ENCODE measurements at places on chromosomes 5 and 9.

DNA sequence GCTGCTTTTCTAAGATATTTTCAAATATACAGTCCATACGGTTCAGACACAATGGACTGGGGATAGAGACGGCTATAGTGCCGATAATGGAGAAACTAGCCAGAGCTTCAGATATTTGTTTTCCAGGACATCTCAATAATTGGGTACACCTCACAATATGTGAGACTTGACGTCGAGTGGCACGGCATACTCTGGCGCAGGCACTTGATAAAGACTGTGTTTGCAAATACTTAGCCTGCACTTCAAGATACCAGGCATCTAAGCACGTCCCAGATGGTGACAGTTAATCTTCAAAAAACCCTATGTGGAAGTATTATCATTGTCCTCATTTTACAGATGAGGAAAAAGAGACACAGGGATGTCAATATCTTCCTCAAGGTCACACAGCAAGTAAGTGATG, 48.5 kb downstream of the SEMA5A start:
- no peak for DNase-seq

DNA sequence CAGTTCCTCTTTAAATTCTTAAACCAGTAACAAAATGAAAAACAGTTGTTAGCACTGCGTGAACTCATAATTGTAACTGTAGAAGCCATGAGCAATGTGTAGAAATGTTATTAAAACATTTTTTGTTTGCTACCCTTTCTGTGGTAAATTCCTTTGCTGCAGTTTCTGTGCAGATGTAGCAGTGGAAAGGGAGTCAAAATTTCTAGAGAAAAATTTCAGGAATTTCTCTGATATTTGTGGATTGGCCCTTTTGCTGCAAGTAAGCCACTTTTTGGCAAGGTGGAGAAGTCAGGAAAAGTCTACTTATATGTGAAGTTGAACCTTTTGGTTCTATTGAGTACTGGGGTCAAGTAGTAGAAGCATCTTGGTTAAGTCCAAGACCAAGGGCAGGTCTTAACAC, 10.1 kb downstream of the FBXL7 start:
- DNase-seq, result no peak

DNA sequence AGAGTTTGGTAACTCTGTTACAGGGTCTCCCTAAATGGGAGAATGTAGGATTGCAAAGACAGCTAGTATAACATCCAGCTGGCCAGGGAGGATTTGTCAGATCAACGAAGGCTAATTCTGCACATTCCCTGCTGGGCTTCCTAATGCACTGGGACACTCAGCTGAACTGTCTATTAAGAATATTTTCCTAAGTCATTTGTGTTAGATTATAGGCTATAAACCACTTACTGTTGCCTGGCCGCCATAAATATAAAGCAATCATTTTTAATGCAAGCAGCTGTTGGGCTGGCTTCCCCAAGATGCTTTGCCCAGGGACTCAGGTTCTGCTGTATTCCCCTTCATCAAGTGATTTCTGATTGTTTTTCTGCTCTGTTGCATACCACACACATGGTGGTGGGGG, 35.3 kb upstream of the SLIT3 start:
- no peak for DNase-seq

GRCh38 chr5:157107508-157107907, 1.3 kb downstream of the HAVCR2 start:
- DNase-seq, result no peak

GRCh38 chr9:127334725-127335124, 62.2 kb upstream of the SLC2A8 start:
- DNase-seq, result no peak

- DNase-seq, result no peak
Observed at GRCh38 chr5:31942546-31942945, 231.6 kb downstream of the GOLPH3 start.

DNA sequence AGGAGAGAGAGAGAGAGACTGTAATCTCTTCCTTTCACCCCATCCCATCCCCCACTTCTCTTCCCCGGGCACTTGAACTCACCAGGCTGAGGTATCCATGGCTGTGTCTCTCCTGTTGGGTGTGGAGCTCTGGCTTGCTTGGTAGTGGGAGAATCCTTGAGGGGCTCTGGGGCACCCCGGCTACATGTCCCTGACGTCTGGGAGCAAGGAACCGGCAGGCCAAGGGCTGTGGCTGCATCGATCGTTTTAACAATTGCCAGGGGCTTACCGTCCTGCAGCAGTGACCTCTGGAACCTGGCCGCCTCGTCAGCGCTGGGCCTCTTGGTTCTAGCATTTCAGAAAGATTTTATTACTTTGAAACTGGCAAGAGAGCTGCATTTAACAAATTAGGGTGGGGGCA, 30.0 kb downstream of the FGF18 start:
- DNase-seq, result no peak

- no peak for DNase-seq
Observed at GRCh38 chr5:149639737-149640136, 58.4 kb downstream of the ARHGEF37 start.

- DNase-seq, result no peak
Observed at GRCh38 chr5:151240924-151241635, 11.9 kb upstream of the GM2A start.

DNA sequence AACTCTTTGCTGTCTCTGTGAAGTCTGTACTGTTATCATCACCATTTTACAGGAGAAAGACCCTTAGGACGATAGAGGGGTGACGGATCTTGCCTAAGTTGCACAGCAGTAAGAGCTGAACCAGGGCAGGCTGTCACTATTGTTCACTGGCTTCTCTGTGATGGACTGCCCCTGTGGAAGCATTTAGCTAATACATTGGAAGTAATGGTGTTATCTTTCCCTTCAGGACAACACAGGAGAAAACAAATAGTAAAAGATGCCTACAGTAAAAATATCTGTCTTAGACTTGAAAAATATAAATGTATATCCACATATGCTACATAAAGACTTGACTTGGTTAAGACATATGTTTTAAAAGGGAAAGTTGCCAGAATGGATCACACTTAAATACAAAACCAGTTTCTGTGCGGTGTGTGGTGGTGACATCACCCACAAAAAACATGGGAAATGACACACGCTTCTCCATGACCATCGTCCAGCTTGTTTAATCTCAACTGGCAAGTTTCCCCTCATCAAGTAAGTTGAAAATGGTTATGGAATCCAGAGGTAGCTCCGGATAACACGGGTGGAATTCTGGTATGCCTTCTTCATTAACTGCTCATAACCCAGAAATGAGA, 351.8 kb downstream of the EBF1 start:
- DNase-seq, result no peak

GRCh38 chr5:156295431-156295830, 31.5 kb upstream of the SGCD start:
- DNase-seq, result no peak

- no peak for DNase-seq
Observed at GRCh38 chr5:99179206-99179605, 250.4 kb upstream of the CHD1 start.

DNA sequence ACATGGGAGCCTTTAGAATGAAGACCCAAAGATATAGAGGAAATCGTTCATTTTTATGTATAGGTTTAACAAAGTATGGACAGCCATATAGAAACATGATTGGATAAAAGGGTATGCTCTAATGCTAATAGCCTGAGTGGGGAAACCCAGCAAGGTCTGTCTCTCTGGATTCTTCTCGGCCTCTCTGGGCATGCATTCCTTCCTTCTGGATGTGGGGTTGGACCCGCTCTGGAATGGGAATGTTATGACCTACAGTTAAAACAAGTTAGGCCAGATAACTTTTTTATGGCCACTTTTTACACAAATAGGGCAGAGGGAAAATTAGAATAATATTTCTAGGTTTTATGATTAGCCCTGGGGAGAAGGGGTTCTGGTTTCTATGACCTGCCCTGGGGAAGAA, 103.2 kb downstream of the ARSB start:
- DNase-seq, result no peak

DNA sequence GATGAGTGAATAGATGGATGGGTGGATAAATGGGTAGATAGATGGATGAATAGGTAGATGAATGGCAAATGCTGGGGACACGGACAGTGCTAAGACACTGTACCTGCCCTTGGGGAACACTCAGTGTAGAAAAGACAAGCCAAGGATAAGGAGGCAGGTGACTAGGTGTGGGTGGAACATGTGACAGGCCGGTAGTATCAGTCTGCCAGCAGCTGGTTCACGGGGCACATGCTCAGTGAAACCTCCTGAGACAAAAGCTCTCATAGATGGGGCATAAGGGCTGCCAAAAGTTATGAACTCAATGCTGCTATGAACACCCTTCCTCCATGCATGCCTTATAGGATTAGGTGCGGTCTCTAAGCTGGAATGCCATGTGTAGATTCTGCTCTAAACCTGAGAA, 71.0 kb downstream of the C5orf15 start:
- DNase-seq, result no peak

DNA sequence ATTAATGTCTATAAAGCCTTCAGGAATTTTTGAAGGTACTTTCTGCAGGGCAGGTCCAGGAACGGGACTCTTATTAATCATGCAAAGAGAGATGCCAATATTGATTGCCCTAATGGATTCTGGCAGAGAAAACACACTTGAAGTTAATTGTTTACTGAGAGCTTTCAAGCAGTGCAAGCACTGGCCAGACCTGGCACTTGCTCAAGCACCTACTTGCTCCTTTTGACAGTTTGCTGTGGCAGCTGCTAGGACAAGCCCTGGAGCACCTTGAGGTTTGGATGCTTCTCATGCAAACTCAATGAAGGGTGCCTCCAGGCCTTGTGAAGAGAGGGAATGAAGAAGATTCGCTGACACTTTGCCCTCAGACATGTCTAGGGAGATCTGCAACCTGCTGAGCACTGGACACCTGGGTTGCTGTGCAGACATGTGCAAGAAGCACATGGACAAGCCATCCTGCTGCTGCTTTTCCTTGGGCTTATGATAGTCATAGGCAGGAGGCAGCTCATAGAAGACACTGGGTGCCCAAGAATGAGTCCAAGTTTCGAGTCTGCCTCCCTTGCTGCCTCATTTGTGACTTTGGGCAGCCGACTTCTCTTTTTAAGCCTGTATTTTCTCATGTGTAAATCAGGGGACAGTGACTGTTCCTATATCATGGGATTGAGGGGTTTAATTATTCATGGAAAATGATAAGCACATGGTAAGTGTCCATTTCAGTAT, 88.8 kb upstream of the EQTN start:
- no peak for DNase-seq

- no peak for DNase-seq
Observed at GRCh38 chr5:106849266-106849665, 821.5 kb downstream of the EFNA5 start.

- no peak for DNase-seq
Observed at GRCh38 chr9:35026671-35027070, 37.1 kb downstream of the DNAJB5 start.

DNA sequence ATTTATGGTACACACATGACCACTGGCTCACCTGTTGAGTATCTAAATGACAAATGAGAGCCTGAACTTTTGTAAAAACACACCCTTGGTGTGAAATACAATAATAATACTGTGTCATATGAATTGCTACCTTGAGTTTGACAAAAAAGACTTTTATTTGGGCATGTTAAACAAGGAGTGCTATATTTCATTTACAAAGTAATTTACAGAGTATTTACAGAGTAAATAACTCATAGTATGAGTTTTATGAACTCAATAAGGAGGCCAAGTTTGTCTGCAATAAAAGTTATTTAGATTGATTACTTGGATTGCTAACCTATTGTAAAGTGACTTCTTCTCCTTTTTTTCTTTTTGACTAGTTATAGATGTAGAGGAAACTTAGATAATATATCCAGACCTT, 146.0 kb upstream of the NUDT12 start:
- no peak for DNase-seq

DNA sequence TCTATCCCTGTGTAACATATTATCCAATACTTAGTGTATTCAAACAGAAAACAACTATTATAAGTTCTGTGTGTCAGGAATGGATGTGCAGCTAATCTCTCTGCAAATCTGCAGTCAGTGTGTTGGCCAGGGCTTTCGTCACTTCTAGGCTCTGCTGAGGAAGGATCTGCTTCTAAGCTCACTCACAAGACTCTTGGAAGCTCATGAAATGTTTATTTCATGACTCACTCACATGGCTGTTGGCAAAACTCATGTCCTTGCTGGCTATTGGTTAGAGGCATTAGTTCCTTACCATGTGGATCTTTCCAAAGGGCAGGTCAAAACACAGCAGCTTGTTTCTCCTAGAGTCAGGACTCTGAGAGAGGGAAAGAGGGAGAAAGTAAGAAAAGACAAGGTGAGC, 367.4 kb upstream of the SMARCA2 start:
- DNase-seq, result no peak

GRCh38 chr9:121698627-121699570, 47.5 kb downstream of the DAB2IP start:
- no peak for DNase-seq

- no peak for DNase-seq
Observed at GRCh38 chr9:79240774-79241173, 331.0 kb upstream of the TLE4 start.

- DNase-seq, result no peak
Observed at GRCh38 chr5:120624021-120624563, 160.0 kb downstream of the PRR16 start.

DNA sequence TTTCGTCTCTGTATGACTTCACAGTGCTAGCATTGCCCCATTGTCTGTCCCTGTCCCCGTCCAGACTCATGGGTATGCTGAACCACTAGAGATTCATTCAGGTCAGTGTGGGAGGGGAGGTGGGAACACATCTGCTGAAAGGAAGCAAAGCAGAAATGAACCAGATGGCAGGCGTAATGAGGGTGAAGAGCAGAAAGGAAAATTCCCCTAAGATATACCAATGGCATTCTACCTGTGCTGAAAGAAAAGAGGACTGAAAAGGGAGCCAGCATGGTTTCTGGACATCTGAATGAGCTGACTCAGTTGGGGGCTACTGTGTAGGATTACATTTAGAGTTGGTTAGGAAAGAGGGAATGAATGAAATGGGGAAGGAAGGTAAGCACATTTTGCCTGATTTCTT, 678.7 kb downstream of the MAT2B start:
- DNase-seq, result no peak

GRCh38 chr9:84940294-84940693, 270.8 kb downstream of the NTRK2 start:
- DNase-seq, result no peak

DNA sequence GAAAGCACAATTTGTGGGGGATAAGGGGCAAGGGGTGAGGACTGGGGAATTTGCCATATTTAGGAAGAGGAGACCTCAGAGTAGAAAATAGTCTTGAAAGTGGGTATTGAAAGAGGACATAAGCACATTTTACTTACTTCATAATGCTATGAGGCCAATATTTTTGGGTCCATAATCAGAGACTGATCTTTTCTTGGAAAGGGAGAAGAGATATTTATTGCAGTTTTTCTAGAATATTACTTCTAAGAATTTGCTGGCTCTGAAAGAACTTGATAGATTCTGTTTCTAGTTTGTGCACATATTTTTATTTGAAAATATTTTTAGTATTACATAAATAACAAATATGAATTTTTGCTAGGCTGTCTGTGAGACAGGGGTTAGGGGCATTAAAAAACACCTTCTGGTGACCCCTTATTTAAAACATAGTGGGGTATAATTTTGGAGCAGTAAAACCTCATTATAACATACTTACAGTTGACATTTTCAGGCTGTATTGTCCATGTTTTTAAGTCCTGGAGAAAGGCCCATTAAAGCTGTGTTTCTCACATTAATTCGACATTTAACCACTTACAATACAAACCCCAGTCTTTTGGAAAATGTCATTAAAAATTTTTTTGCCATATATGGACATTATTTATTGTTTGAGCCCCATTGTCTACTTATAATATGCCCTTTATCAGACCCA, 118.9 kb upstream of the NFIB start:
- DNase-seq, result no peak

GRCh38 chr5:33470544-33470943, 29.8 kb downstream of the TARS1 start:
- peak; percentile 43 for DNase-seq

GRCh38 chr5:927172-928015, 34.7 kb downstream of the TRIP13 start:
- DNase-seq, result no peak

GRCh38 chr5:121853850-121854249, 2.2 kb downstream of the FTMT start:
- DNase-seq, result no peak

All from NCI-H2107 (cell line).